A549 treated with RU486 at 1 μM for 4 hours (cell line): ENCODE measurements at places on chromosomes 7 and 10. TPM values are rescaled to one million over a fixed set of nuclear protein-coding genes. Genes with fewer than 3 reads are reported as not detected.

Gene OR2A42
- total RNA-seq, result not detected in 5 replicates

Gene RET
- total RNA-seq, result 0.48 to 1.1 TPM (median 0.76 TPM) in 5 replicates

Gene VGF
- 7.8 to 20.9 TPM (median 15.1 TPM) in 5 replicates for total RNA-seq

Gene LLCFC1
- not detected in 5 replicates for total RNA-seq

Gene TMEM176A
- not detected in 5 replicates for total RNA-seq

Gene ALOX5
- total RNA-seq, result 0.30 to 0.59 TPM (median 0.46 TPM) in 5 replicates

Gene TMEM184A
- total RNA-seq, result 9.0 to 17.3 TPM (median 12.6 TPM) in 5 replicates

Gene NPM3
- total RNA-seq, result 104 to 134 TPM (median 118 TPM) in 5 replicates

Gene AKR1D1
- not detected in 5 replicates for total RNA-seq

Gene IRF5
- total RNA-seq, result 9.7 to 17.2 TPM (median 12.2 TPM) in 5 replicates

Gene ARHGEF5
- total RNA-seq, result 1.6 to 2.0 TPM (median 1.6 TPM) in 5 replicates

Gene TMEM270
- 0.20 to 0.54 TPM in 2 of 5 replicates, not detected in the others for total RNA-seq

Gene DBNL
- 57.6 to 72.3 TPM (median 66.5 TPM) in 5 replicates for total RNA-seq

Gene PDE6C
- not detected in 5 replicates for total RNA-seq

Gene HOXA13
- 0.97 to 2.2 TPM (median 2.0 TPM) in 5 replicates for total RNA-seq

Gene MALRD1
- not detected in 5 replicates for total RNA-seq

Gene TCAF1
- total RNA-seq, result 12.6 to 20.3 TPM (median 19.5 TPM) in 5 replicates

Gene GPR85
- not detected in 5 replicates for total RNA-seq

Gene OGDH
- 25.8 to 28.8 TPM (median 27.5 TPM) in 5 replicates for total RNA-seq

Gene PRLHR
- total RNA-seq, result not detected in 5 replicates

Gene ACSL5
- total RNA-seq, result 0.14 to 0.32 TPM (median 0.24 TPM) in 4 of 5 replicates, not detected in the other

Gene MCM7
- 234 to 255 TPM (median 254 TPM) in 5 replicates for total RNA-seq

Gene CTAGE15
- not detected in 5 replicates for total RNA-seq

Gene ARHGAP22
- 2.8 to 5.1 TPM (median 3.9 TPM) in 5 replicates for total RNA-seq

Gene OPN4
- total RNA-seq, result not detected in 5 replicates

Gene WDR37
- 7.5 to 8.2 TPM (median 8.0 TPM) in 5 replicates for total RNA-seq

Gene STEAP1
- 9.8 to 17.7 TPM (median 13.9 TPM) in 5 replicates for total RNA-seq

Gene GALNT11
- 16.2 to 24.7 TPM (median 21.4 TPM) in 5 replicates for total RNA-seq

Gene ADRB1
- 0.37 to 1.1 TPM (median 0.85 TPM) in 5 replicates for total RNA-seq

Gene OGDHL
- total RNA-seq, result 0.07 to 0.24 TPM (median 0.15 TPM) in 5 replicates

Gene PPP1R9A
- total RNA-seq, result 2.8 to 4.5 TPM (median 4.3 TPM) in 5 replicates

Gene VIPR2
- not detected in 5 replicates for total RNA-seq

Gene ZNF485
- total RNA-seq, result 1.3 to 1.9 TPM (median 1.7 TPM) in 5 replicates

Gene MBLAC1
- 2.7 to 3.8 TPM (median 3.1 TPM) in 5 replicates for total RNA-seq

Gene TMEM236
- 0.03 to 0.07 TPM (median 0.06 TPM) in 5 replicates for total RNA-seq

Gene FEZF1
- total RNA-seq, result not detected in 5 replicates

Gene CCDC7
- 0.22 to 1.5 TPM (median 0.54 TPM) in 5 replicates for total RNA-seq

Gene TAS2R5
- total RNA-seq, result 0.26 to 0.72 TPM (median 0.38 TPM) in 5 replicates

Gene SLC13A1
- not detected in 5 replicates for total RNA-seq

Gene PITX3
- total RNA-seq, result 0.27 to 0.38 TPM (median 0.29 TPM) in 4 of 5 replicates, not detected in the other

Gene OPN1SW
- not detected in 5 replicates for total RNA-seq

Gene DOCK1
- total RNA-seq, result 19.1 to 25.2 TPM (median 23.4 TPM) in 5 replicates

Gene NYAP1
- 0.64 to 1.6 TPM (median 1.2 TPM) in 5 replicates for total RNA-seq
